Smooth muscle cell of the brain vasculature (primary cell): ENCODE measurements at places on chromosomes 6 and 20.

DNA sequence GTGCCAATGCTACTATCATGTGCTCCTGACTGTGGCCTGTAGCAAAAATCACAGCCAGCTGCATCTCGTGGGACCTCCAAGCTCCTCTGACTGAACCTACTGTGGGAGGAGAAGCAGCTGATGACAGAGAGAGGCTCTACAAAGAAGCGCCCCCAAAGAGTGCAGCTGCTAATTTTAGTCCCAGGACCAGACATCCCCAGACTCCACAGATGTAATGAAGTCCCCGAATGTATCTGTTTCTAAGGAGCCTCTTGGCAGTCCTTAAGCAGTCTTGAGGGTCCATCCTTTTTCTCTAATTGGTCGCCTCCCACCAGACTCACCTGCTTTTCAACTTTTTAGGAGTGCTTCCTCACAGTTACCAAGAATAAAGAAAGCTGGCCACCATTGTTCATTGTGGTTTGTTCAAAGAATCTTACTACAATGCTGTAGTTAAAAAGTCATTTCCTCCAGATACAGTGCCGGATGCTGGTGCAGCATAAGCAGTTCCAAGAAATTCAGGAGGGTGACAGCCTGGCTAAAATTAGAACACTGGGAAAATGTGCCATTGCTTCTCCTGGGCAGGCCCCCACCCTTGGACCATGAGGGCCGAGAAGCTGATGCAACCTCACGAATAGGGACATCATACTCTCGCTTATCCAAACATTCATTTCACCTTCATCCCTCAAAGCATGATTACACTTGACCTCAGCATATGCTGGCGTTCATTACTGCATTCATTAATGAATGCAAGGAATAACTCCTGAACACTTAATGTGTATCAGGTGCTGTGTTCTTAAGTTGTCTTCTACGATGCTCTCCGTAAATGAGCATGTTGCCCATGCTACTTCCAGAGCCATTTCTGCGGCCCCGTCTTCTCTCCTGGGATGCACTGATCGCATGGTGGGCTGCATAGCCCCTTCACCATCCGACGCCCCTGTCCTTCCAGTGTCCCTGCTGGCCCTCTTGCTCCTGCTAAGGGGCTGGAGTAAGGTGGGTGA lies 66.4 kb downstream of the LY86 start:
- no peak for DNase-seq

- no peak for DNase-seq
Measured at GRCh38 chr6:14824484-14825275, 421.2 kb upstream of the JARID2 start.

- DNase-seq, result peak; percentile 36
Measured at GRCh38 chr6:166786704-166787293, 159.7 kb upstream of the RPS6KA2 start.

- no peak for DNase-seq
Measured at GRCh38 chr20:40512994-40513393, 176.0 kb downstream of the MAFB start.

DNA sequence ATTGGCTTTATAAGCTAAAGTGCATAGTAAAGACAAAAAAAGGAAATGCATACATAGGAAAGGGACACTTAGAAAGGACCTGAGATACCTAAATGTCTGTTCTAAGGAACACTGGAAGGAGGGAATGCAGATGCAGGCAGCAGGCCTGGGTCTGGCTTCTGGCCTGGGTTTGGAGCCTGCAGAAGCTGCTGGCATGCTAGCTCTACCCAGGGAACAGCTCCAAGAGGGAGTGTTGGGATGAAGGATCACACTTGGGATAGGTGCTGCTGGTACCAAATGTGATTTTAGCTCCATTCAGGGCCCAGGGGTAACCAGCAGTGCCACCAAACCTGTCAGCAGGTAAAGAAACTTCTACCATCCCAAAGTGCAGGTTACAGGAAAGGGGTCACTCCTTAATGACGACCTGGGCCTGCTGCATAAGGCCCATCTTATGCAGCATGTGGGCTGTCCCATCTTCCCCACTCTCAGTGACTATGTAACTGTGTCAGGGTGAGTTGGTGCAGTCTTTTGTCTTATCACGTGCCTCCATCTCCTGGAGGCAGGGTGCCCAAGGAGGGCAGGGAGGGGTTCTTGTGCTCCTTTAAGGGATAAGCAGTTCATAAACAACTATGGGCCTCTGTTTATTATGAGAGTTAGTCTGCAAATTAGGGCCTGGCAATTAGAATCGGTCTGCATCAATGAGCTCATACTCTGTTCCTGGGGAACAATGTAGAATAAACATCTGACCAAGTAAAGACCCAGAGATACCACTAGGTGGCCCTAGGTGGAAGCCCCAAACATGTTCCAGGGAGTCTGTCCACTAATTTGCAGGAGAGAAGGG lies 26.9 kb downstream of the DDX27 start:
- no peak for DNase-seq

DNA sequence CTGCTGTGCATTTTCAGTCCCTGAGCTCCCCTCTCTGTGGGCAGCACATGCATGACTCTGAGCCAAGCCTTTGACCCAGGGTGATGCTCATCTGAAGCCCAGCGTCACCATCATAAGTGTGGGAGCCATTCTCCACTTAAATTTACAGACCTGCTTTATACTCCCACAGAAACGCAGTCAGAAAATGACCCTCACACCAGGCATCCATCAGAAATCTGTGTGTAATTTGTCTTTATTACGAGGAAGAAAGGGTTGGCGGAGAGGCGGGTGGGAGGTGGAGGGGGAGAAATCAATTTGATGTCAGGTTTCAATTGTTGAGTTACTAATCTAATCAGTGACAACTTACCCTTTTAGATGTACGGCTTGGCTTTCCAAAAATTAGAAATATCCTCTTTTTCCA lies 353.6 kb downstream of the MAFB start:
- DNase-seq, result no peak

DNA sequence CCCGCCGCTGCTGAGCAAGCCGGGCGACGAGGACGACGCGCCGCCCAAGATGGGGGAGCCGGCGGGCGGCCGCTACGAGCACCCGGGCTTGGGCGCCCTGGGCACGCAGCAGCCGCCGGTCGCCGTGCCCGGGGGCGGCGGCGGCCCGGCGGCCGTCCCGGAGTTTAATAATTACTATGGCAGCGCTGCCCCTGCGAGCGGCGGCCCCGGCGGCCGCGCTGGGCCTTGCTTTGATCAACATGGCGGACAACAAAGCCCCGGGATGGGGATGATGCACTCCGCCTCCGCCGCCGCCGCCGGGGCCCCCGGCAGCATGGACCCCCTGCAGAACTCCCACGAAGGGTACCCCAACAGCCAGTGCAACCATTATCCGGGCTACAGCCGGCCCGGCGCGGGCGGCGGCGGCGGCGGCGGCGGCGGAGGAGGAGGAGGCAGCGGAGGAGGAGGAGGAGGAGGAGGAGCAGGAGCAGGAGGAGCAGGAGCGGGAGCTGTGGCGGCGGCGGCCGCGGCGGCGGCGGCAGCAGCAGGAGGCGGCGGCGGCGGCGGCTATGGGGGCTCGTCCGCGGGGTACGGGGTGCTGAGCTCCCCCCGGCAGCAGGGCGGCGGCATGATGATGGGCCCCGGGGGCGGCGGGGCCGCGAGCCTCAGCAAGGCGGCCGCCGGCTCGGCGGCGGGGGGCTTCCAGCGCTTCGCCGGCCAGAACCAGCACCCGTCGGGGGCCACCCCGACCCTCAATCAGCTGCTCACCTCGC lies 1.5 kb downstream of the ARID1B start:
- DNase-seq, result no peak

DNA sequence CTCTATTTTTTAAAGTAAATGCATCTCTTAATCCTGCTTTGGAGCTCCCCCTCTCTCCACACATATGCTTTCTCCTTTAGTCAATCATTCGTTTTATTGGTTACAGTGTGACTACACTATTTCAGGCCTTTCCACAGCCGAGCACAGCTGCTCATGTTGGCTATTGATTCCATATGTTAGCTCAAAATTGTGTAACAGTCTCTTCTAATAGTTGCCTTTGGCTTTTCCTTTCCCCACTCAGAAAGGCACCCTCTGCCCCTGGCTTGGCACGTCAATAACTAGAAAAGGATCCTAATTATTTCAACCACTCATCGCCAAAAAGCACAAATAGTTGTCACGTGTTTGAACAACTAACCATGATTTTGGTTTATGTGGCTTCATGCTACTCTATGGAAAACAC lies 410.3 kb upstream of the SLC35B3 start:
- DNase-seq, result no peak

- DNase-seq, result no peak
Measured at GRCh38 chr6:6798448-6798860, 209.9 kb downstream of the LY86 start.

GRCh38 chr6:166752097-166752496 lies 125.0 kb upstream of the RPS6KA2 start:
- no peak for DNase-seq

DNA sequence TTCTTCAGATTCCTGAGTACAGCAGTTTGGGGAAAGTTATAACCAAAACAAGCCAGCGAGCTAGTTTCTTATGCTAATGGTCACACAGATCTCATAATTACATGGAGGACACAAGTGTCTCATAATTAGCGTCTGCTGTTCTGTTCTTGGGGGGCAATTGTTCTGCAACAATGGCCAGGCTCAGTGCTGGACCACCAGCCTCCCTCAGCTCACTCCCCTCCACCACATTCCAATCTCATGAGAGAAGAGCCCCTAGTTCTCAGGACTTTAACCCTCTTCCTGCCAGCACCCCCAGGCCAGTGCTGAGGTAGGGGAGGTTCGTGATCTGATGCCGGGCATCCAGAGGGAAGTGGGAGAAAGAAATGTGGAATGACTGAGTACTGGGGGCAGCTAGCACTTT lies 20.2 kb upstream of the TOX2 start:
- no peak for DNase-seq
